ENCODE measurements at places on chromosomes 2 and 18.

DNA sequence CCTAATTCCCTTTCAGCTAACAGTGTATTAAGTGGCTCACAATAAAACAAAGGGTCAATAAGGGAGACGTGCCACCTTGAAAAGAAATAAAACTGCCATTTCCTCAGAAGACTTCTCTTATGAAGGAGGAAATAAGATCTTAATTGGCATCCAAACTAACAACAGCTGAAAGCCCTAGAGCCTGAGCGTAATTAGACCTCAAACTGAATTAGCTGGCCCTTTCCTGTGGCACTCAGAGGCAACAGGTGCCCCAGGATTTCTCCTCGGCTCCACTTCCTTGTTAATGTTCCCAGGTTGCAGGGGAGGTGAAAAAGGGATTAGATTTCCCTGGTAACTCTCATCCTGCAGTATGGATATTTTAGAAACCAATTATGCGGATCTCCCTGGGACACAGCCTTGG lies 804.3 kb downstream of the DCDC2C start:
- DNase-seq: no peak

- no peak for DNase-seq
Observed at GRCh38 chr2:134175834-134176233, 78.0 kb upstream of the MGAT5 start.

DNA sequence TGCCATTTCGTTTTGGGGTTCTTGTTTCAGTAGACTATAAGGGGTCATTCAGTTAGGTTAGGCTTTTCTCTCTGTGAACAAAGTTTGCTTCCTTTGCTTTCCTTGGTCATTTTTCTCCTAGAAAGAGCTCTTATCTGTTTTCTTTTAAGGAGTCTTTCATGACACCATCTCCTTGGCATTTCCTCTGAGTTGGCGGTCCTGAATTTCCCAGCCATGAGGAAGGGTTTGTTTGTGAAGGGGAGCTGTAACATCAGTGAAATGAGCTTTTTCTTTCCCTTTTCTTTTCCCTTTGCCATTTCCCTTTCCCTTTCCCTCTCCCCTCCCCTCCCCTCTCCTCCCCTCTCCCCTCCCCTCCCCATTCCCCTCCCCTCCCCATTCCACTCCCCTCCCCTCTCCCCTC lies 61.7 kb downstream of the MAP4K4 start:
- no peak for DNase-seq

DNA sequence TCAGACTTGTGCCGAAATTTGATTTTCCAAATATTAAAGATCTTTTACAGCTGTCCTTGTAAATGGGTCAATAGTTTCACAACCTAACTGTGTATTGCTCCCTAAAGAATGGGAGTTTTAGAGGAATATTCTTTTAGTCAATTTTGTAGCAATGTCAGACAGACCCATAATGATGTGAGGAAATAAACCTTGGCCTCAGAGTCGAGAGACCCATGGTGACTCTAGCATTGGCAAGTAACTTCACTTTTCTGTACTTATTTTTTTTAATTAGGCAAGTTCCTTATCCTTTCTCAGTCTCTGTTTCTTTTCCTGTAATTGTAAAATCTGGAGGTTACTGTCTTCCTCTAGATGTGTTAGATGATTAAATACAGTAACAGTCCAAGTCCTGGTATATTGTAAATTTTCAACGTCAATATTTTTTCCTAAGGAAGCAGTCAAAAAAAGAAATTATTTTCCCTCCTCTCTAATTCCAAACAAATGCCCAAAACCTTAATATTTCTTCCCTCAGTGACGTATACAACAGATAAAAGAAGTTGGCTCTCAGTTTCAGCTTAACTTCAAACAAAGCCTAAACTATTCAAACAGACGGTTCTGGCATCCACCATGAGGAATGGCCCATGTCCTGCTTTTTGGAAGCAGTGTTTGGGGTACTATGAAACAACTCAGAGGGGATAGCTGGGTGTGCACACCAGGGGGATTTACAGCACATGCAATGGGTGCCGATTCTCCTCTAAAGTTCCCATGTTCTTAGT lies 466.7 kb downstream of the TNS1 start:
- DNase-seq: no peak

DNA sequence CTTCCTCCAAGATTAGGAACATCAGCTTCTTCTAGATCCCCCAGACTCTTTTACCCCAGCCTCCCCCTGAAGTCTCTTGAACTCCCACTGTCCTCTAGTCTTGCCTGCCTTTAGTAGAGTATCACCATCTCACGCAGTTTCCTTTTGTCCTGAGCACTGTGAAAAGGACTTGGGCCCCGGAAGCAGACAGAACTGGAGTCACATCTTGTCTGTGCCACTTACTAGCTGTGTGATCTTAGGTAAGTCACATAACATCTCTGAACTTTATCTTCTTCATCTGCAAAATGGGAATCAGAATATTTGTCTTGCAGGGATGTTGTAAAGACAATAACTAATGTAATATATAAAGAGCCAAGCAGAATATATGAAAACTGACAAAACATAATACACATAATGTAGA lies 8.4 kb upstream of the TRABD2A start:
- DNase-seq: no peak

GRCh38 chr2:136008205-136008865 lies 22.9 kb upstream of the DARS1 start:
- peak; percentile 20 for DNase-seq

- DNase-seq: no peak
Observed at GRCh38 chr2:38138419-38138818, 62.5 kb upstream of the CYP1B1 start.

DNA sequence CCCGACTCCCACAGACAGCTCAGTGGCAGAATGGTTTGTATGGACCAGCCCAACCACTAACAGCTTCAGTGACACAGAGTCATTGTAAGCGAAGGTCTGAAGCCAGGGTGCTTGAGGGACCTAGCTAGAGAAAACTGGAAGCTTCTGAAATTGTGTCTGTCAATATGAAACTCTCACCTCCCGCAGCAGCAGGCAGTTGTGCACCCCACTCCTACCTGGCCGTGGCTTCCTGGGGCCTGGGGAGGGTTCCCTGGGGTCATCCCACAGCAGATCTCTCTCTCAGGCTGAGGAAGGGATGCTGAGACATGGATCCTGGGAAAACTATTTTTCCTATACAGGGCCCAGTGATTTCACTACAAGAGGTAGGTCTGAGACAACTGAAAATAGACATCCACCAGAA lies 229.5 kb downstream of the TFCP2L1 start:
- DNase-seq: no peak

DNA sequence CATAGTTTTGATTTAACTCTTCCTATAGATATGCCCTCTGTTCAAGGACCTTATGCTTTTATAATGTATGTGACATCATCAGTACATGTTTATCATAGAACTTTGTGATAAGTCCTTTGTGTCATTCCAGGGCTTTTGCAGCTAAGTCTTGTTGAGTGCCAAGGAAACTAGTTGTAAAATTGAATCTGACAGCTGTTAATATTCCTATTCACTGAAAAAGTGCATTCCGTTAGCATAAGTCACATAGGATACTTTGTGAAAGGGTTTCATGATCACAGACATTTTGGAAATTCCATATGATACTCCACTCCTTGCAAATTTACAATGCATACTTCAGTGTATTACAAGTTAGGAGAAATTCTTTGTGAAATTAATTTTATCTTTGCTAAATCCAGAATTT lies 503.4 kb downstream of the CCDC85A start:
- DNase-seq: no peak

DNA sequence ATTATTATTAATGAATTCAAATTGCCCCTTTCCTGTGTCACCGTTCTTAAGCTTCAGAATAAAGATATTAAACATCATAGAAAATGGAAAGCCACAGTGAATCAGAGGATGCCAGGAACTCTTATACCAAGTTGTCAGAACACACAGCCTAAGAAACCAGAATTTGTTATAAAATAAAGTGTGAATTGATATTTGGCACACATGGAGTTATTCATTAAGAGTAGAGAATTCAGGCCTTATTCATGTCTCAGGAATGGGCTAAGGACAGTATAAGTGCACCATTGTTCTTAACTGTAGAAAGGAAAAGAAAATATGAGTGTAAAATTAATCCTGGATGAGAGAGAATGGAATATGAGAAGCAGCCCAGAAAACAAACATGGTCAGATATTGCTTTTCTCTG lies 86.7 kb upstream of the ATP8B1 start:
- no peak for DNase-seq

- no peak for DNase-seq
Observed at GRCh38 chr2:10419553-10420257, 28.4 kb downstream of the ODC1 start.

DNA sequence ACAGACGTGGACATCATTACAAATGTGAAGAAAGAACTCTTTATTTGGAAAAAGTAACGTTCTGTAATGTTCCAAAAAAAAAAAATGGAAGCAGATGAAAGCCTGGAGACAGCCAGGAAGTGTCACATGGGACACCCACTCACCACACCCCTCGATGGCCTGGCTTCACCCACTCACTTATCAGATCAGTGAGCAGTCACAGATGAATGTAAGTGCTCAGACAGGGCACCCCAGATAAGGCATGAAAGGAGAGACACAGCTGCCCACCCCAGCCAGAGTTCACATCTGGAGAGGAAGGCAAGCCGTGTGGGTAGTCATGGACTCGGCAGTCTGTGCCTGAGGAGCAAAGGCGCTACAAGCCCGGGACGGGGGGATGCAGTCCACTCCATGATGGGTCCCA lies 105.2 kb downstream of the SEPTIN10 start:
- no peak for DNase-seq

DNA sequence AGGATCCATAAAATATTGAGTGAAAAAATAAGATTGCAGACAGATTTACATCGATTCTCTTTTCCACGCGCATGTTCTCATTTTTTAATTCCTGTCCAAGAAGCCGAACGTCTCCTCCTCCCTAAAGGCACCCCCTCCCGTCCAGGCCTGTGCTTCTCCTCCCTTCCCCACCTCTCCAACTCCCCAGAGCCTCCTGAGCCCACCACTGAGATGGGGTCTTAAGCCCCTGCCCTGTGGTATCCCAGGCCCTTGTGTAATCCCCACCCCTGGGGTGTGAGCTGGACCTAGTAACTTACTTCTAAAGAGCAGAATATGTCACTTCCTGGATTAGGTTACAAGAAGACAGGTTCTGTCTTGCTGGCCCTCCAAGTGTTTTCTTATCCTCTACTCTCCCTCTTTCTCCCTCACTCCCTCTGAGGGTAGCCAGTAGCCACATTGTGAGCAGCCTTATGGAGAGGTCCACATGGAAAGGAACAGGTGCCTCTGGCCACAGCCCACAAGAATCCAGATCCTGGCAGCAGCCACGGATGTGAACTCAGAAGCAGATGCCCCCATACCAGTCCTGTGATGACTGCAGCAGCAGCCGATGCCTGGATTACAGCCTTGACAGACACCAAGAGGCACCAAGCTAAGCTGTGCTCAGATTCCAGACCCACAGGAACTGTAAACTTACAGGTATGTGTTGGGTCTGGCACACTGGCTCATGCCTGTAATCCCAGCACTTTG lies 39.6 kb upstream of the OTOS start:
- no peak for DNase-seq

- DNase-seq: no peak
Observed at GRCh38 chr2:32474381-32474780, 117.6 kb downstream of the BIRC6 start.

- DNase-seq: no peak
Observed at GRCh38 chr2:219688560-219689445, 61.4 kb downstream of the SLC4A3 start.

DNA sequence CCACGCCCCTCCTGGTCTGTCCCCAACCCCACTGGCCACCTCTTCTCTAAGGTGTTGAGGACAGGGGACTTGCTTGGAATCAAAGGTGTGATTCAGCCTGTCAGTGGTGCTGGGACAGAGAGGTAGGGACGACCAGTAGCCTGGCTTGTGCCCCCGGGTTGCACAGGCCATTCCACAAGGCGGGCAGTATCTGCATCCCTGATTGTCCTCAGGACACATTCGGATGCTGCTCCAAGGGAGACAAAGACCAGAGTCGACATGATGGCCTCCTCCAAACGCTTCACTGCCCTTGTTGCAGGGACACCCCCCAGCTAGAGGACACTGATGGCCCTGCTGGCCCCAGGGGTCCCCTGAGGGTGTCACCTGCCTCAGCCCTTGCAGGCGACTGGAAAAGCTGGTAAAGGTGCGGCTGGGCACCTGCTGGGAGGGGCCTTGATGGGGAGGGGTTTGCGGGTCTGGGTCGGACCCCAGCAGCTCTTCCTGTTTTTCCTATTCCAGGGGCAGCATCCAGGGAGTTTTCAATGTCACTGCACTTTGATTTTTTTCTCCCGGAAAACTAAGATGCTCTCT lies 98.0 kb downstream of the PTGR3 start:
- DNase-seq: no peak

GRCh38 chr2:26678035-26678434 lies 14.5 kb upstream of the KCNK3 start:
- DNase-seq: no peak

- DNase-seq: no peak
Observed at GRCh38 chr2:184555352-184555751, 43.0 kb upstream of the ZNF804A start.

DNA sequence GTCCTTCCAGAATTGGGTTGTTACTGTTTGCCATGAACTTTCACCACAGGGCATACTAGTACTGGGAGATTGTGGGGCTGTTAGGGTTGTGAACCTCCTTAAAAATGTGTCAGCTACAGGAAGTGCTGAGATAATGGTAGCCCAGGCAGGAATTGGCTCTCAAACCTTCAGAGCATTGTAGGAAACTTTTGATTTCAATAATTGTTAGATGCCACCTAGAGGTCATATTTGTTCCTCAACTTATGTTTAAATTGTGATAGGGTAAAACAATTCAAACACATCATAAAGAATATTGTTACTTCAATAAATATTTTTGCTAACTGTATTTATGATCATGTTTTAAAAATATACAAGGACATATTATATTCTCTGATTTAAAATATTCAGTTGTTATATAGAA lies 594.6 kb downstream of the ADCYAP1 start:
- DNase-seq: no peak

- no peak for DNase-seq
Observed at GRCh38 chr18:8084160-8084559, 517.0 kb downstream of the PTPRM start.

- DNase-seq: no peak
Observed at GRCh38 chr2:169803480-169803879, 4.8 kb downstream of the SSB start.

DNA sequence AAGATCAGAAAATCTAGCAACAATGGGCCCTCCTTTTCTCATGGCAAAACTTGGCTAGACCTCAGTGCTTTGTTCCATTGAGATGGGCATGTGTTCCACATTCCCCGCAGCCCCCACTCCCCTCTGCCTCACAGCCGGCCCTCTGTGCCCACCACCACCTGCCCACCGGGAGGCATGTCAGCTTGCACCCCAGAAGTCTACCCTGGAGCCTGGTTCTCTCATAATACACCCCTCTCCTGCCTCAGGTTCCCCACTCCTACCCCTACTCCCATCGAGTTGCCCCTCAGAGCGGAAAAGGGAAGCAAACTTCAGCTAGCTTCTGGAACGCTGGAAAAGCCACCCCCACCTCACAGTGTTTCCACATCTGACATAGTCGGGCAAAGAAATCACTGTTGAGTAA lies 219.0 kb downstream of the ANAPC1 start:
- no peak for DNase-seq

GRCh38 chr18:22082408-22082807 lies 87.0 kb upstream of the GATA6 start:
- DNase-seq: no peak

GRCh38 chr2:224924631-224925030 lies 117.6 kb downstream of the DOCK10 start:
- no peak for DNase-seq

Data from stimulated activated CD4-positive, alpha-beta T cell treated with anti-CD3 and anti-CD28 coated beads, Interleukin-12 subunit alpha, Interleukin-12 subunit beta, amount 100 ng/mL, for 24 hours (primary cell).